HS-5 (cell line): ENCODE measurements at places on chromosomes 2 and 18.

GRCh38 chr2:128644718-128645256 lies 326.1 kb upstream of the HS6ST1 start:
- no peak for DNase-seq

DNA sequence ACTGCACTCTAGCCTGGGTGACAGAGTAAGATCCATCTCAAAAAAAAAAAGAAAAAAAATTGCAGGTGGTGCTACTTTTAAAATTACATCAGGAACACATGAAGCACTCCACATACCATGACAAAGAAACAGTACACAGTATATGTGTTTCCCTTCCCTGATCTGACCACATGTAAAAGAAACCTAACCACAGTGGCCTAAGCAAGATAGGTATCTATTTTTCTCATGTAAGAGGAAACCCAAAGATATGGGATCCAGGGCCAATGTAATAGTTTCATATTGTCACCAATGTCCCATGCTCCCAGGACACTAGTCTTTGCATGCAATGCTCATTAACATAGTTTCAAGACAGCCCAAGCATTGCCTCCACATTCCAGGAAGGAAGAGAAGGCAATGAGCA lies 99.9 kb downstream of the DYM start:
- DNase-seq: no peak

GRCh38 chr2:20451341-20451740 lies 4.5 kb downstream of the RHOB start:
- no peak for DNase-seq

- DNase-seq: no peak
Observed at GRCh38 chr2:234528410-234529148, 31.7 kb upstream of the ARL4C start.

- no peak for DNase-seq
Observed at GRCh38 chr2:236899950-236900640, 185.6 kb upstream of the COPS8 start.

DNA sequence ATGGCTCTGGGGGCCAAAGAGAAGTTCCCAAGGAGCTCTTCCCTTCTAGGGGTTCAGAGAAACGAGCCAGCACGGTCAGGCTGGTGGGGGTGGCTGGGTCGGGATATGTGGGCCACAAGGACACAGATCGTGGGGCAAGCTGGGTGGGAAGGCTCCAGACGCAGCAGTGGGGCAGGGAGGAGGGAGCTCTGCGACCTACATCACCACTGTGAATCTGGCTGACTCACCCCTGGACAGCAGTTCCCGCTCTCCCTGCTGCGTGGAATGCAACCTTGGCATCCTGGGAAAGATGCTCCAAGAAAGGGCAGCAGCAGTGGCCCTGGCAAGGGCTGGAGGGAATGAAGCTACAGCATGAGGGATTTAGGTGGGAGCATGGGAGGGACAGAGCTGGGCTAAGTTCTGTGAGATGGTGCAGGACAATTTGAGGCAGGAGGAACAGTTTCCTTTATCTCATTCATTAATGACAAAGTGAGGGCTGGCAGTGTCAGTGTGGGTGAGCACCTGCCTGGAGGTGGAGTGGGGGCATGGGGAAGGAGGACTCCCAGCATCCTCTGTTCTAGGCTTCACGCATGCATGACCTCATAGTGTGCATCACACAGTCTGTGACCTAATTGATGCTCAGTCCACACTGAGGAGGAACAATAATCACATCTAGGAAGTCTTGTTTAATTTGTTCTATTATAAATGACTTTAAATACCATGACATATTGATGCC lies 25.0 kb downstream of the CELF4 start:
- DNase-seq: no peak

DNA sequence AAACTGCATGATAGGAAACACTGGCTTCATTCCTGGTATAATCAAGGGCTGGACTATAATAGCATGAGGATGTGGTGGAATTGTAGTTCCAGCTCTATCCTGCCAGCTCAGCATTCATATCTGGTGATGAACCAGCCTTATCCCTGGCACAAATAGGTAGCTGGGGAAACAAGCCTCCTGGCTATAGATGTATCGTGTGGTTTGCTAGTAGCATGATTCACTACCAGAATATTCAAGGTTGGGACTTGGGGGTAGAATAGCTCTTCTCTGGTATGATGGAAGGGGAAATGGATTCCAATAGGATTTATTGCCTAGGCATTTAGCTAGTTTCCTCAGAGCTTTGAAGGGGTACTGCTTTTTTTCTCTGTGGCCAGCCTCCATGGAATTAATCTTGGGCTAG lies 532.8 kb downstream of the FBXO15 start:
- peak; percentile 81 for DNase-seq

GRCh38 chr2:7900593-7900992 lies 781.3 kb upstream of the ID2 start:
- DNase-seq: no peak

- DNase-seq: no peak
Observed at GRCh38 chr2:45986509-45986908, 310.7 kb upstream of the EPAS1 start.

- DNase-seq: no peak
Observed at GRCh38 chr2:150555611-150556356, 68.3 kb upstream of the RND3 start.

- no peak for DNase-seq
Observed at GRCh38 chr2:44955593-44956392, 14.3 kb downstream of the SIX3 start.

- DNase-seq: peak; percentile 6
Observed at GRCh38 chr2:137910641-137911040, 53.6 kb upstream of the HNMT start.

- DNase-seq: no peak
Observed at GRCh38 chr18:10530852-10531251, 5.0 kb downstream of the NAPG start.

DNA sequence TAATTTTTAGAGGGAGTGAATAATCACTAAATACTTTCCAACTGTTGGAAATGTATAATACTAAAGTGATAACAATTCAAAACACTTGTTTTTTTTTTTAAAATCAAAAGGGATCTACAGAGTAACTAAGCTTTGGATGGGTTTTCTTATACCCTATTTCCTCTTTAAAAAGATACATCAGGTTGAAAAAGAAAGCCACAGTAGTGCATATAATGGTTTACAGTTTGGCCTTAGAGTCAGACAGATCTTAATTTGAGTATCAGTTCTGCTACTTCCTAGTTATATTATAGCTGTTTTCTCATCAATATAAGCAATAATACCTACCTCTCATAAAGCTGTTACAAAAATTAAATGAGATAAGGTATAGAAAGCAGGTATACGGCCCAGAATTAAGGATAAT lies 28.5 kb downstream of the PSME4 start:
- no peak for DNase-seq

DNA sequence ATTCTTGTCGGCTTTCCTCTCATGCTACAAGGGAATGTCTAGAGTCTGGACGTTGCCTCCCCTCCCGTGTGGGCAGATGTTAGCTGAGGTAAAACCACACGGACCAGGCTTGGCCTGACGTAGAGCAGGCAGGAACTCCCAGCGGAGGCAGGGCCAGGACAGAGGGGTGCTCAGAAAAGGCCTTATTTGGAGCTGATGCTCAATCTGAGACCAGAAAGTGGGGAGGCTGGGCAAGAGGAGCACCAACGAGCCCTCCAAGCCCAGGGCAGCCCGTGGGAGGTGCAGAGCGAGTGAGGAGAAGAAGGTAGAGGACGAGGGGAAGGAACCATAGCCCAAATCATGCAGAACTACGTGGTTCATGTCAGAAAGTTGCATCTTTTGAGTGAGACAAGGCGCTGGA lies 9.0 kb downstream of the TEX51 start:
- DNase-seq: no peak

DNA sequence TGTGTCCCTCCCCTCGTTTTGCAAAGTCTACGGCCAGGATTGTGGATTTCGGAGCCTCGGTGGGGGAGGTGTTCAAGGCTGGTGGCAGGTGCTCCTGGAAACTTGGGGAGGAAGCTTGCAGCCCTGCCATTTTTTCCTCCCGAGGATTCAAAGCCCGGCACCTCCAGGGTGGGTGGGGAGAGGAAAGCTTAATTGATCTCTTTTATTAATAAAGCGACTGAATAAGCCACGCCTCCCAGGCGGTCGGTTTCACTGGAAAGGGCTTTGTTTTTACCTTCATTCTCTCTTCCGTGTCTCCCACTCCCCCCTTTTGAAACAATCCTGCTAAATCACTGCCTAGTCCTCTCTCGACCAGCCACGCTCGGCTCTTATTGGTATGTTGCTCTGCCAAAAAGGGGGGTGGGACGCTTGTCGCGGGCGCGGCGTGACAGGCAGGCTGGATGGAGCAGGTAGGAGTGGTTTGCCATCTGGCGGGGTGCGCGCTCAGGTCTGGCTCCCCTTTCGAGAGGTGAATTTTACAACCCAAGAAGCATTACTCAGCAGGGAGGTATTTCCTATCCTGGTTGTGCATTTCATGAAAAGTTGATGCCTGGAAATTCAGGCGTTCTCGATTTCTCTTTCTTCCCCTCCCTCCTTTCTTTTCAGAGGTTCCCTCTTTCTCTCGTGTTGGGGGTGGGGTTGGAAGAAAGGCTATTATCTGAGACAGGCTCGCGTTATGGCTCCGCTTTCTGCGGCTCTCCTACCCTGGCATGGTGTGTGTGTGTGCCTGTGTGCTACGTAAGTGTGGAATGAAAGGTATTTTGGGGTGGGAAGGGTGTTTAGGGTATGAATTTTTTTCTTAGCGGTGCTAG lies 1.4 kb downstream of the NEDD4L start:
- no peak for DNase-seq

GRCh38 chr2:9124231-9124741 lies 82.3 kb upstream of the ASAP2 start:
- no peak for DNase-seq

DNA sequence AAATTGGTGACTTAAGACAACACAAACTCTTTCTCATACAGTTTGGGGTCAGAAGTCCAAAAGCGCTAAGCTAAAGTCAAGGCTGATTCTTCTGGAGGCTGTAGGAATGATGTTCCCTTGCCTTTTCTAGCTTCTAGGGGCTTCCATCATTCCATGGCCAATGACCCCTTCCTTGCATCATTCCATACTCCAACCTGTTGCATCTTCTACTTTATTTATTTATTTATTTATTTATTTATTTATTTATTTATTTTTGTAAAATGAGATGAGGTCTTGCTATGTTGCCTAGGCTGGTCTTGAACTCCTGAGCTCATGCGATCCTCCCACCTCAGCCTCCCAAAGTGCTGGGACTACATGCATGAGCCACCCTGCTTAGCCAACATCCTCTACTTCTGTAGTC lies 44.7 kb upstream of the C1D start:
- no peak for DNase-seq

DNA sequence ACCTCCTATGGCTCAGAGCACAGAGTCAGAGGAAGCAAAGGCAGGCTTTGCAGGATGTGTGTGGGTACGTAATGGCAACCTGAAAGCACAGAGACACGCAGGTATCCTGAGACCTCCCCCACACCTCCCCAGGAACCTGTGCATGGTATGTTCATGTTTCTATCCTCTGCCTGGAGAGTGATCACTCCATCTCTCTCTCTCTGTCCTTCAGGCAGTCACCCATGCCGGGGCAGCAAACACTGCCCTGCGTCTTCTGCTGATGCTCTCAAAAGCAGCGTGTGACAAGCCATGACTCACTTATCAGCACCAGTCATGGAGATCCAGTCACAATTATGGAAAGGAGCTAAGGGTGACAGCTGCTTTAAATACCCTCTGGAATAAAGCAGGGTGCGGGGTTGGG lies 52.7 kb downstream of the PDCL3 start:
- DNase-seq: no peak

DNA sequence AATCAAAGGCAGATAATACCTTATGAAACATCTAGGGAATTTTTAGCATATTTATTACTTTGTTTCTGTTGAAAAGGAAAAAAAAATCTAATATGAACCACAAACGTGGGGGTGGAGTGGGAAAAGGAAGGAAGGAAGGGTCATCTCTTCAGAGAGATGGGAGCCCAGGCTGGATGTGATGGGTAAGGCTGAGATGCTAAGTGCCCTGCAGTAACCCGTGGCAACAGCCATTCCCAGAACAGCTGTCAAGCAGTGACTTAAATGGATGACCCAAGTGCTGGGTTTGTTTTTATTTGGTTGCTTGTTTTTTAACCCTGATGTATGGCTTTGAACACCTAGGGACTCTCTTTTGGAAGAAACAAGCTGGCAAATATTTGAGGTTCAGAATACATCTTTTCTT lies 50.7 kb upstream of the KLF7 start:
- DNase-seq: no peak
